Femur (tissue), 1 donor: ENCODE measurements at places on chromosomes 7 and 10.

GRCh38 chr10:103451091-103451813 is 918 bp downstream of the CALHM2 start:
- DNase-seq: peak; percentile 57

DNA sequence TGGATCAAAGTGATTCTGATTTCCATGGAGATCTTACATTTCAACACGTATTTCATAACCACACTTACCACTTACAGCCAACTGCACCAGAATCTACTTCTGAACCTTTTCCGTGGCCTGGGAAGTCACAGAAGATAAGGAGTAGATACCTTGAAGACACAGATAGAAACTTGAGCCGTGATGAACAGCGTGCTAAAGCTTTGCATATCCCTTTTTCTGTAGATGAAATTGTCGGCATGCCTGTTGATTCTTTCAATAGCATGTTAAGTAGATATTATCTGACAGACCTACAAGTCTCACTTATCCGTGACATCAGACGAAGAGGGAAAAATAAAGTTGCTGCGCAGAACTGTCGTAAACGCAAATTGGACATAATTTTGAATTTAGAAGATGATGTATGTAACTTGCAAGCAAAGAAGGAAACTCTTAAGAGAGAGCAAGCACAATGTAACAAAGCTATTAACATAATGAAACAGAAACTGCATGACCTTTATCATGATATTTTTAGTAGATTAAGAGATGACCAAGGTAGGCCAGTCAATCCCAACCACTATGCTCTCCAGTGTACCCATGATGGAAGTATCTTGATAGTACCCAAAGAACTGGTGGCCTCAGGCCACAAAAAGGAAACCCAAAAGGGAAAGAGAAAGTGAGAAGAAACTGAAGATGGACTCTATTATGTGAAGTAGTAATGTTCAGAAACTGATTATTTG is 15.3 kb downstream of the HNRNPA2B1 start:
- no peak for DNase-seq

DNA sequence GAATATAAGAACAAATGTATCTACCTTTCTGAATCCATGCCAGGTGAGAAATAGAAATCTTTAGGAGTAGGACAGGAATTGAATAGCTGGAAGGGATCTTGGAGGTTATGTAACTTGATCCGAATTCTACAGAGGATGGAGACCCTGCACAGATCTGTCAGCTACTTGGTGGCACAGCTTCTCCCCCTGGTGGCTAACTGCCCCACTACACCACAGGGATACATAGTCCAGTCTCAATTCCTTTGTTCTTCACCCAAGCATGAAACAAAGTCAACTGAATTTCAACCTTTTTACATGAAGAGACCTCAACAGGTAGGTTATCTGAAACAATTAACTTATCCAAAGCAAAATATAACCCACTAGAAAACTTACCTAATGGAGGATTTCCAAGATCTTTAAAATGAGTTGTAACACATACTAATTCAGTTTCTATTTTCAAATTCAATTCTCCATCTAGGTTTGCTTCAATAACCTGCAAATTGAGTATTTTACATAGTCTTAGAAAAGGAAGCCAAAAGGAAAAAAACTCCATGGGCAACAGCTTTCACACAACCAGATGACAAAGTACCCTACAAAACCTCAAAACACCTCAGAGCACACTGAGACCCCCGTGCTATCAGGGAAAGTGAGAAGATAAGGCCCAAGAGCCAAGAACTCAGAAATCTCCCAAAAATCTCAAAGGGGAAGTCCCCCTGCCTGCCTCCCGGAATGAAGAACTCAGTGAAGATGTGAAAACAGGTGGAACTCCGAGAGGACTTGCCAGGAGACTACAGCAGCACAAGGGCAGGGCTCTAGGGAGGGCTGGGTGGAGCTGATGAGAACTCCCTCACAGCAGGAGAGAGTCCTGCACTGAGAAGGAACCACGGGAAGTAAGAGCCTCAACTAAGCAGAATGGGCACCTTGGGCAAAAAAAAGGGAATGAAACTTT is 10.3 kb downstream of the HUS1 start:
- peak; percentile 70 for DNase-seq

DNA sequence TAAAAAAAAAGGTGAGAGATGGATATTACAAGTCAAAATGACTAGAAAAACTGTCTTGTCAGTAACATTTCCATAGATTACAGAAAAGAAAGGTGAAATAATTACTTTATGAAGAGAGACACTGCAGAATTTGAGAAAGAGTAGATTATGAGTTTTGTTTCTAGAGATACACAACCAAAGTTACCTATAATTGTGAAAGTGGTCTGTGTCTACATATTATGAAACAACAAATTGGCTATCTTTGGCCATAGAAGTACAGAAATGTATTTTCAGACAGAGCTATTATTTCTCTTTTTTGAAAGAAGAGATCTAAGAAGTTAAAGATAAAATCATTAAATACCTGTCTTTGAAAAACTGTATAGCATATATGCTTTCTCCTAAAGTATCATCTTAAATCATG is 30.1 kb downstream of the KCND2 start:
- no peak for DNase-seq

DNA sequence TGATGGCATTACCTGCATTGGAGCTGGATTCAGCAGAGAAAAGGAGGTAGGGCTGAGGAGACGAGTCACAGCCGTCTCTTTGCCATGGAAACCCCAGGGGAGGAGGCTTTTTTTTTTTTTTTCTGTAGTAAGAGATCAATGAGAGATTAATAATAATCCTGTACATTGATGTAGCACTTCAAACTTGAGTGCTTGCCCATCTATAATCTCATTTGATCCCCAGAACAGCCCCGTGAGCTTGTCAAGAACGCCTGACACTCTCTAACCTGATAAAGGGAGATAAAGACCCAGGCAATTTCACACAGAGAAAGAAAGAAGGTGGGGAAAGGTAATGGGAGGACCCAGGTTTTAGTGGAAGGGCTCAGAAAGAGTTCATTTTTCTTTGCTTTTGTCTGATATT is 195.2 kb upstream of the FOXK1 start:
- DNase-seq: no peak

- no peak for DNase-seq
Observed at GRCh38 chr7:47233996-47234395, 347.9 kb downstream of the TNS3 start.

DNA sequence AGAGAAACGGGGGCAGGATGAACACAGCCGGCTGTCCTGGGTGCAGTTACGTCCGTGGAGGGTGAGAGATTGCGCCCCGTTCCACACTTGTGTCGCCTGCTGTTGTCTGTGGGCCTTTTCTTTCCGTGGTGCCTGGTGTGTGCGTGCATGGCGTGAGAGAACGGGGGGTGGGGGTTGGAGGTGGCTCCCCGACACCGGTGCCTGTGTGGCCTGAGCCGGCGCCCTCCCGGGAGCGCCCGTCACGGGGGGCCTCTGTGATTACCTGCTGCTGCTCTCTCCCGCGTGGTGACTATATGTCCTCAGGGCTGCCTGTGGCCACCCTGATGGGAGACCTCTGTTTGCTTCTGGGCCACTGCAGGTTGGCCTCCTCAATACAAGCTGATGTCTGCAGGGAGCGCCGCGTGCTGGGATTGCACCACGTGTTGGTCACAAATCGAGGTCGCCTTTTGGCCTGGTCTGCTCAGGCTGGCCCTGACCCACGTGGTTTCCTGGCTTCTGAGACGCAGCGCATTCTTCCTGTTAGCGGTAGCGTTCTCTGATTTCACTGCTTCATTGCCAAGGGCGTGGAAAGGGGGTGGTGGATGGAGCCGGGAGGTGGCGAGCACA is 10.9 kb upstream of the AP5Z1 start:
- peak; percentile 25 for DNase-seq

DNA sequence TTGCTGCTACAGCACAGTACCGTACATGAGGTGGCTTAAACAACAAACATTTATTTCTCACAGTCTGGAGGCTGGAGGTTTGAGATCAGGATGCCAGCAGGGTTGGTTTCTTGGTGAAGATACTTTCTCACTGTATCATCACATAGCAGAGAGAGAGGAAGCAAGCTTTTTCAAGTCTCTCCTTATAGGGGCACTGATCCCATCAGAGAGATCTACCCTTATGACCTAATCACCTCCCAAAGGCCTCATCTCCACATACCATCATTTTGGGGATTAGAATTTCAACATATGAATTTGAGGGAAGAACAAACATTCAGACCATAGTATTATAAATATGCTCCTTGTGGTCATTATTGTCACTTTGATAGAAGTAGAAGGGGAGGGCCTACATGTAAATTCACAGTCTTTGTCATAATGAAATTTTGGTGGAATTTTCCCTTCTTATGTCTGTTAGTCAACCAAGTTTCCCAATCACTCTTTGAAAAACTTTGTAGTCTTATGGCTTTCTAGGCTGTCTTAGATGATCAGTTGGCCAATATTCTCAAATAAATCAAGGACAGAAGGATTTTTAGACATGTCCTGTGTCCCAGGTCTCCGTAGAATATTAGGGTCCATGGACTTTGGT is 606.2 kb downstream of the LRMDA start:
- DNase-seq: no peak

DNA sequence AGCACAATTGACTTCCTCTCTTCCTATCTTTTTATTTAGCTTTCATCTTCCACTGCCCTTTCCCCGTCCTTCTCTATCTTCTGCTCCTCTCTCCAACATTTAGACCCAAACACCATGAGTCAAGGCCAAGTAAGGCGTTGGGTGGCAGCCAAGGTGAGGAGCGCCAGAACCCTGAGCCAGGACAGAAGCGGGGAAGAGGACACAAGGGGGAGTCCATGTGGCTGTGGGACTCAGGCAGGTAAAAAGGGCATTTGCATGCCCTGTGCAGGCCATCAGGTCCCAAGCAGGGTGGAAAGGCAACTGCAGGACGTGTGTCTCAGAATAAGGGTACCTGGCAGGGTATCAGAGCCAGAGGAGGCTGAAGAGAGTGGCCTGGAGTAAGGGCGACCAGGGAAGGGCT is 192.4 kb upstream of the PFKP start:
- DNase-seq: no peak

GRCh38 chr10:5618829-5619228 is 47.6 kb downstream of the ASB13 start:
- DNase-seq: peak; percentile 70

- no peak for DNase-seq
Observed at GRCh38 chr10:116798859-116799258, 50.4 kb upstream of the ENO4 start.

DNA sequence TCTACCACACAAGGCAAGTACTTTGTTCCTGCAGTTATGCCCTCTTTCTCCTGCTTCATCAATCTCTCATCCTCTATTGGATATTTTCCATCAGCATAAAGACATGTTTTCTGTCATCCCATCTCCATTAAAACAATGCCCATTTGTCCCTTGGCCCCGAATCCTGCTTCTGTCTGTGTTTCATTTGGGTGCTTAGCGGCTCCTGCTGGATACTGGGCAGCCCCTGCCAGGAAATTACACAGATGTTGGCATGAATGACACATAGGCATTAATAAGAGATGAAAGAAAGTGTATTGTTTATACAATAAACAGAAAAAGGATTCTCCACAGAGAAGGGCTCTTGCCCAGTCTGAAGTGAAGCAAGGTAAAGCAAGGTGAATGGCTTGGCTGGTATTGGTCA is 765.3 kb downstream of the REEP3 start:
- no peak for DNase-seq

- DNase-seq: no peak
Observed at GRCh38 chr10:11646450-11646849, 35.0 kb upstream of the USP6NL start.

GRCh38 chr10:130395248-130395936 is 259.2 kb downstream of the GLRX3 start:
- DNase-seq: no peak

GRCh38 chr10:47259466-47259865 is 40.5 kb upstream of the GDF10 start:
- DNase-seq: no peak

GRCh38 chr10:86203162-86203905 is 163.3 kb downstream of the GRID1 start:
- DNase-seq: peak; percentile 53

- no peak for DNase-seq
Observed at GRCh38 chr10:33248638-33249037, 85.8 kb downstream of the NRP1 start.

GRCh38 chr10:53013201-53013810 is 240.7 kb upstream of the MBL2 start:
- no peak for DNase-seq

DNA sequence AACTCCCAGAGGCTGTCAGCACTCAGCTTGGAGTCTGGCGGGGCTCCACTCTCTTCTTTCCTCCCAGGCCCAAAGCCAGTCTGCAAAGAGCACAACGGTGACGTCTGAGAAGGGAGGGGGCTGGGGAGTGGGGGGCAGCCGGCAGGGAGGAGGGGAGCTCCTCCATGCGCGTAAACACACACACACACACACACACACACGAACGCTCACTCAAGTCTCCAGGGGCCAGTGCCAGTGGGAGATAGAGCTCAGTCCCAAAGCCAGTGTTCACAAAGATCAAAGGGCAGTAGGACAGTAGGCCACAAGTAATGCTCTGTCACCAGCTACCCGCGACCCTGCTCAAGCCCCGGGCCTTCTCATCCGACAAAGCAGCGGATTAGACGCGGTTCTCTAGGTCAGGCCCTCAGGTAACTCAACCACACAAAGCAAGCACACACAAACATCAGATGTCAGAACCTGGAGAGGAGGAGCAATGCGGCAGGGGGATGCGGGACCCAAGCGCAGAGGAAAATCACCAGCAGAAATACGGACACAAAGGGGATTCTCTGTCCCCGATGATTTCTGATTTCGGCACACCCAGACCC is 19.9 kb downstream of the TCAF1 start:
- peak; percentile 86 for DNase-seq

- no peak for DNase-seq
Observed at GRCh38 chr10:28910956-28911355, 233.6 kb downstream of the BAMBI start.

DNA sequence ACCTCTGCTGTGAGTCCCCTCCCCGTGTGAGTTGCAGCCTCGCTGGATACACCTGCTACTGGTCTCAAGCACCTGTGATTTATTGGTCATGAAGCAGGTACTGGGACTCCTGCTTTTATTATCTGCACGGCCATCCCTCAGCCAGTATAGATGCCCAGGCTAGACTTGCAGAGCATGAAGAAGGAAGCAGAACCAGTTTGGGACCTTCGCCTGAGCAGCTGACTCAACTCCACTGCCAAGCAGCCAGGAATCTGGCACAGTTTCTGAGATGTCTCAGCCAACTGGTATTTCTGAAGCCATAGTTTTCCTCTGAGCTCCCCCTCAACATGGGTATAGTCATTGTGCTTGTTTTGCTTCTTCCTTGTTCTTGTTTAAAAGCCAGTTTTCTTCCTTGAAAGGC is 28.0 kb upstream of the SLC39A12 start:
- peak; percentile 15 for DNase-seq

- no peak for DNase-seq
Observed at GRCh38 chr7:27605689-27606269, 56.9 kb downstream of the HIBADH start.

DNA sequence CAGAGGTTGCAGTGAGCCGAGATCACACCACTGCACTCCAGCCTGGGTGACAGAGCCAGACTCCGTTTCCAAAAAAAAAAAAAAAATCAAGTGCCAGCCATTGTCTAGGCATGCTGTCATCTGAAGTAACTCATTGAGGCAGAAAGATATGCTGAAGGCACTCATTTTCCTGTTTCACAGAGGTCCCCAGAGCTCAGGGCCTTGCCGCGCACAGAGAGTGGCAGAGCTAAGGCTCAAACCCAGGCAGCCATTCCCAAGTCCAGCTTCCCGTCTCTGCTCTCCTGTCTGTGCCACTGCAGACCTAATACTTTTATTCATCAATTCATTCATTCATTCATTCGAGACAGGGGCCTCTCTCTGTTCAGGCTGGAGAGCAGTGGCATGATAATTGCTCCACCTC is 3.5 kb downstream of the GRIFIN start:
- DNase-seq: no peak
